ENCODE measurements at places on chromosomes 12 and 14.

GRCh38 chr14:65255583-65256461 is 153.5 kb upstream of the MAX start:
- peak; percentile 34 for DNase-seq

DNA sequence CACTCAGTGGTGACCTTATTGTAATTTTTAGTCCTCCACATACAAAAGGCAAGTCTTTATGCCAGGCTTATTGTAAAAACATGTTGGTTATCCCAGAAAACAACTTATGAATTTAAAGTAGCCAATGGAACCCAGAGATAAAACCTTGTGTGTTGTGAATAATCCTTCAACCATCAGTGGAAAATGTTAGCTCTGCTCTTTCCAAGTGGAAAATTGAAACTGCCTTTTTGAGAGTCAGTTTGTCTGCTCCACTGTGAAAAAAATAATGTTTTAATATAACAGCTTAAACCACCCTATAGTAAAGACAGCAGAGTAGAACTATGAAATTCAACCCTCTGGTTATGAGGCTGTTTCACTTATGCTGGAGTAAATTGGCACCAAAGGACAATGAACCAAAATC is 112.0 kb downstream of the TTLL5 start:
- DNase-seq: no peak

DNA sequence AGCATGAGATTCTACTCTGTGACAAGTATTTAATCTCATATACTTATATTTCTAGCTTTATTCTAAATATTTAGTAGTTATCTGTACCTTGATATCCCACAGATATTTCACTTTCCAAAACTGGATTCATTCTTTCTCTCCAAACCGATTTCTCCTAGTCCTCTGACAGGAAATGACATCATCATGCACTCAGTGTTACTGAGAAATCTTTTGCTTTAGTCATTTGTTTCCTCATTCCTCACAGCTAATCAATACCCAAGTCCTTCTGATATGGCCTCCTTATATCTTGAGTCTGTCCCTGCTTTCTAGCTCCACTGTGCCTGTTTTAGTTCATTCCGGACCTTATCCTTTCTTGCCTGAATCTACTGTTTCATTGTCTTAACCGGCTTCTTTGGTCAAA is 39.4 kb upstream of the E2F7 start:
- DNase-seq: peak; percentile 77

DNA sequence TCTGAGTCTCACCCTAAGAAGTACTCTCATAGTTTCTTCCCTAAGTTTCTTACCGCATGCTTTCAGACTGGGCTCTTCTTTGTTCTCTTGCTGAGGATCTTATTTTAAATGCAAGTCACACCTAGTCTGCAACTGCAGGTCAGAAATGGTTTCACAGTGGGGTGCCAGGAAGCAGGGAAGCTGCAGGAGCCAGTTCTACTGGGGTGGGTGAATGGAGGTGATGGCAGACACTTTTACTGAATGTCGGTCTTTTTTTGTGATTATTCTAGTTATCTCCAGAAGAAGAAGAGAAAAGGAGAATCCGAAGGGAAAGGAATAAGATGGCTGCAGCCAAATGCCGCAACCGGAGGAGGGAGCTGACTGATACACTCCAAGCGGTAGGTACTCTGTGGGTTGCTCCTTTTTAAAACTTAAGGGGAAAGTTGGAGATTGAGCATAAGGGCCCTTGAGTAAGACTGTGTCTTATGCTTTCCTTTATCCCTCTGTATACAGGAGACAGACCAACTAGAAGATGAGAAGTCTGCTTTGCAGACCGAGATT is 1.7 kb downstream of the FOS start:
- no peak for DNase-seq

DNA sequence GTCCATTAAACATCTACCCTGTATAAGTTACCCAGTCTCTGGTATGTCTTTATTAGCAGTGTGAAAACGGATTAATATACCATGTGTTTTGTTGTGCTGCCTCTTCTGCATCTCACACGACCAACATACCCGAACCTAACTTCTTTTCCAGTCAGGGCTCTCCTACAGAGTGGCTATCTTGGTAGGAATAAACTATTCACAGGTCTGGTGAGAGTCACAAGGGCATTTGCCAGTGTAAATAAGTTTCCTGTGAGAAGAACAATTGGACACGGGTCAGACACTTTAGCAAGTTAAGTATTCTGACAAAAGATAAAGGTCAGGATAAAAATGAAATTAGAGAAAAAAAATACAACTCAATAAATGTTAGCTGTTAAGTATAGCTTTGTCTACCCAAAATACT is 60.9 kb downstream of the MYF5 start:
- no peak for DNase-seq

- DNase-seq: no peak
Measured at GRCh38 chr12:93234641-93235040, 143.1 kb upstream of the NUDT4 start.

- DNase-seq: peak; percentile 66
Measured at GRCh38 chr12:121812320-121812871, 8.6 kb downstream of the SETD1B start.

GRCh38 chr14:33404054-33404453 is 465.4 kb downstream of the NPAS3 start:
- peak; percentile 89 for DNase-seq

DNA sequence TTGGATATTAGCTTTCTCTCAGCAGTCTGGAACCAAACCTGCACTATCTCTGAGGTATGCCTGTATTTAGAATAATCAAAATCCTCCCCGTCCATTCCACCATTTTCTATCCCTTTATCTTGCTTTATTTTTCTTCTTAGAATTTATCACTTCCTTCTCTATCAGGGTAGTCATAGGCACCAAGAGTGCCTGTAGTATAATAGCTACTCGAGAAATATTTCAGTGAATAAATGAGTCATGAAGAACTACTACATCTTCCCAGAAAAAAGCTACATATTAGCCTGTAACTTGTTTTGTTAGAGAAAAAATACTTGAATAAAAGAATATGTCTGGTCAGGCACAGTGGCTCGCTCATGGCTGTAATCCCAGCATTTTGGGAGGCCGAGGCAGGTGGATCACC is 4.3 kb downstream of the SLC2A14 start:
- peak; percentile 66 for DNase-seq

- no peak for DNase-seq
Measured at GRCh38 chr12:4244868-4245267, 28.7 kb upstream of the CCND2 start.

- no peak for DNase-seq
Measured at GRCh38 chr12:105417732-105418131, 87.2 kb downstream of the C12orf75 start.

- no peak for DNase-seq
Measured at GRCh38 chr14:83541147-83541546, 1988.8 kb upstream of the FLRT2 start.

DNA sequence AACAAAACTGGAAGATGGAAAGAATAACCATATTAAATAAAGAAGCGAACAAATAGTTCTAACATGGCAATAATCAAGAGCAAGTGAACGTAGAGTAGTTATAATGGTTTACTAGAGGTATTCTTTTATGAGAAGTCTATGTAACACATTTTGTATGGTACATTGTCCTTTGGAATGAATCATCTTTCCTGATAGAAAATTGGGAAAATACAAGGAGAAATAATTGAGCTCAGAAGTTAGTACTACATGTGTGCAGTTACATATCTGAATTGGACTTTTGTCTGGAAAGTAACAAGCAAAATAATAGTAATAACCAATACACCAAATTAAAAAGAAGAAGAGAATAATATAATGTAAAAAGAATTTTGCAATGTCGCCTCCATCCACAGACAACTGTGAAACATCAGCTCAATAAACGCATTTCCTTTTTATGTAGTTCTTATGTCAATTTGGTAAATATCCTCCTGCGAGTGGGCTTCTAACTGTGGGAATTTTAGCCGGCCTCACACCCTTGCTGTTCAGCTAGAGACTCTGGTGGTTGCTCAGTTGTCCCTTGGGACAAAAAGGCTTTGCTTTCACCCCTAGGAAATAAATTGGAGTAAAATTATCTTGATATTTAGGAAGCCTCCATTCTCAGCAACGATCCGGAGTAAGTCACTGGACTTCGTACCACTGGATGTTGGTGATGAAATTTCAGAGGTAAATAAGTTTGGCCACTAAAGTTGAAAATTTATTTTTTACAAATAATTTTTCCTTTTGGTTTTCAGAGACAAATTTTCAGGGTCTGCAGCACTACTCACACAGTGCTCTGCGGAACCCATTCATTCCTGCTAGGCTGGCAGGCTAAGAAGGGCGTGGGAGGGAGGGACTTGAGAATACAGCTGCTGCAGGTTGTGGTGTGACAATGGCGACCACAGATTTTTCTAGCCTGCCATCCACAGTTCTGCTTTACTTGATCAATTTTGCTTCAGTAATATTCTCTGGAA is 1.1 kb upstream of the TUBA1A start:
- DNase-seq: no peak

DNA sequence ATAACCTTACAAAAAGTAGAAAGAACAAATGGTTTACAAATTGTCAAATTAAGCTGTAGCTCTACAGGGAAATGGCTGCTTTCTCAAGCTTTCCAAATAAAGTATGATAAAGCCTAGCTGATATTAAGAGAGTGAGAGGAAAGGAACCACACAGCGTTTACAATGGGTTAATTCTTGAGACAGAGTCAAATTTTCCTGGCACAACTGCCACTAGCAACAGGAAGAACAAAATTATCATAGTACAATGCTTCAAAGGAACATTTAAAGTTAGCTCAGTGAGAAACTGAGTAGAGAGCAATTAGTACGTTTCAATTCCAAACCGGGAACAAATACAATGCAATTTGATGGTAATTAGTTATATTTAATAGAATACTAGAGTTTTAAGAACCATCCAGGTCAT is 116.0 kb downstream of the PPP1R12A start:
- DNase-seq: no peak

- no peak for DNase-seq
Measured at GRCh38 chr14:75562489-75562888, 15.9 kb upstream of the FLVCR2 start.

DNA sequence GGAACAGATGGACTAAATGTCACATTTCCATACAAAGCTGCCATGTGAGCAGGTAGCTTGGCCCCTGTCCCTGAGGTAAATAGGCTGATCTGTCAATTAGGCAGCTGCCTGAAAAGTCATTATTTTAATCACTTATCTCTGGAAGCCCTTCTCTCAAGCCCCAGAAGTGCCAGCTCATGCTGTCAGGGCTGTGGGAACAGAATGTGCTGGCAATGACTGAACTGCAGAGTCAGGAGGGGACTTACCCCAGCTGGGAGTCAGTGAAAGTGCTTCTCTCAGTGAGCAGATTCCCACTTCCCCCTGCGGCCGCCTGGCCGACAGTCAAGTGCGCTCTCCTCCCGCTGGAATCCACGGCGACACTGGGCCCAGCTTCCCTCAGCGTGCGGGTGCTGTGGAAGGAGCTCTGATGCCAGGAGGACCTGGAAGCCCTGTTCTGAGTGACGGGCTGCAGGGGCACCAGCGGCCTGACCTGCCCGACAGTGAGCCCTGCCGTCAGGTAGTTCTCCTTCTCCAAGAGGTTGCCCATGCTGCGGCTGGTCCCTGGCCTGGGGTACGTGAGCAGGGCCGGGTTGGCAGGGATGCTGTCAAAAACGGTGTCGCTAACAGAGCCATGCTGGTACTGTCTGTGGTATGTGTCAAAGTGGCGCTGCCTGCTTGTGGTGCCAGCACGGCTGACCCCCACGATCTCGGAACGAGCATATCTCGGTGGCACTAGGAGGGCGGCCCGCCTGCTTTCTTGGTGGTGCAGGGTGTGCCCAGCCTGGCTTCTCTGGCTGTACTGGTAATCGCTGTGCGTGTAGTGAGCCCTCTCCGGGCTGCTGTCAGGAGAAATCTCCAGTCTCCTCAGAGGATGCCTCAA is 18.7 kb downstream of the PKP2 start:
- no peak for DNase-seq

DNA sequence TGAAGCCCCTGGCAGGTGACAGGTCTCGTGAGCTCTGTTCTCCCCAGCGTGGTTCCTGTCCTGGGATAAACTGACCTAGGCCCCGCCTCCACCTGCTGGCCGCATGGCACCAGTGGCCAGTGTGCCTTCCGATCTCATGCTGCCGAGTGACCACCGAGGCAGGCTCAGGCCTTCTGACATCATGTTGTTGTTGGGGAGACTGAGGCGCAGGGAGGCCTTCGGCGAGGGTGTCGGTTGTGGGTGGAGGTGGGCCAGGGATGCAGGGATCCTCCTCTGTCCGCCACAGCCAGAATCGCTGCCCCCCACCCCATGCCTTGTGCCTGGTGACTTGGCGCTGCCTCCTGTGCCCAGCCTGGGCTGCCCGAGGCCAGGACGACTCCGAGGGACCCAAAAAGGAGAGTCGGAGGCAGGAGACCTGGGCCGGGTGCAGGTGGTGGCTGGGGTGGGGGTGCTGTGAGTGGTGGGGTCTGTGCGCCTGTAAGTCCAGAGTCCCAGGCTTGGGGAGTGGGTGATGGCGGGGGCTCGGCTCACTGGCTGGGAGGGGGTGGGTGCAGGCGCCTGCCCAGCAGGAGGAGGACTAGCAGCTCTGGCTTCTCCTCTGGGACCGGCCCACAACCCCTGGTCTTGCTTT is 24.3 kb downstream of the ASPG start:
- DNase-seq: no peak

GRCh38 chr12:55728186-55728938 is 447 bp downstream of the CD63 start:
- peak; percentile 73 for DNase-seq

DNA sequence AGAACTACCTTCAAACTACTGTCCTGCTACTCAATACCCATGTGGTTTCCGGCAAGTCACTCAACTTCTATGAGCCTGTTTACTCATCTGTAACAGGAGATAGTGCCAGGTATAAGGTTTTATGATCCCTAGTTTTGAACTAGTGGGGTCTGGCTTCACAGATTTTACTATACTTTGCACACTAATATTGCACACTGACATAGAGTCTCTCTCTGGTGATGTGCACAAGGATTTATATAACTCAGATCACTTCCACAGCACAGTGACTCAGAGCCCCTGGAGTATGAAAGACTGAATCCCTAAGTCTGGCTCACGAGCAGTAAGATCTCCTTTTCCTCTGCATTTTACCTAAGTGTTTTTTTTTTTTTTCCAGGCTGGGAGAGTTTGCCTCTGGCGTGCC is 69.7 kb upstream of the SLC38A2 start:
- DNase-seq: peak; percentile 74

DNA sequence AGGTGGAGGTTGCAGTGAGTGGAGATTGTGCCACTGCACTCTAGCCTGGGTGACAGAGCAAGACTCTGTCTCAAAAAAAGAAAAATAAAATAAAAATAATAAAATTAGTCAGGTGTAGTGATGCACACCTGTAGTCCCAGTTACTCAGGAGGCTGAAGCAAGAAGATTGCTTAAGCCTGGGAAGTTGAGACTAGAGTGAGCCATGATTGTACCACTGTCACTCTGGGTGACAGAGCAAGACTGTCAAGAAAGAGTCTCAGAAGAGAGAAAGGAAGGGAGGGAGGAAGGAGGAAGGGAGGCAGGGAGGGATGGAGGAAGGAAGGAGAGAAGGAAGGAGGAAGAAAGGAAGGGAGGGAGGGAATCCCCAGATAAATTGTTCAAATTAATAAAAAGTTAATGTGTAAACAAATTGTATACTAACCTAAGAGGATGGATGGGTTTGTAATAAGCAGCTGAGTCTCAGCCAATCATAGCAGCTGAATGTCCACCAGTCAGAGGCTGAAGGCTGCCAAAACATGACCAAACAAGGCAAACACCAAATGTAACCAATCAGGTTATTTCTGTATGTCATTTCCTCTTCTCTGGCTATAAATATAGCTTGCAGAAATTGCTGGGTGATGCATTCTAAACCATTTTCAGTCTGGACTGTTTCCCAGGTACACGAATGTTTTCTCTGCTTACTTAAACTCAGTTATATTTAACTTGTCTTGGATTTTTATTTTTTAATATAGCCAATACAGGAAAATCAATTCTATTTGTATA is 6.1 kb upstream of the CDCA4 start:
- DNase-seq: peak; percentile 70
